ENCODE measurements at places on chromosomes 13 and 19. TPM values are rescaled to one million over a fixed set of nuclear protein-coding genes. Genes with fewer than 3 reads are reported as not detected.

PLK5 gene
- not detected for total RNA-seq

ZNF135 gene
- 5.3 TPM for total RNA-seq

- no peak for DNase-seq
Observed at GRCh38 chr13:97027162-97027554, 32.9 kb upstream of the OXGR1 start.

- DNase-seq: no peak
Observed at GRCh38 chr13:39201180-39201579, 162.9 kb downstream of the NHLRC3 start.

DNA sequence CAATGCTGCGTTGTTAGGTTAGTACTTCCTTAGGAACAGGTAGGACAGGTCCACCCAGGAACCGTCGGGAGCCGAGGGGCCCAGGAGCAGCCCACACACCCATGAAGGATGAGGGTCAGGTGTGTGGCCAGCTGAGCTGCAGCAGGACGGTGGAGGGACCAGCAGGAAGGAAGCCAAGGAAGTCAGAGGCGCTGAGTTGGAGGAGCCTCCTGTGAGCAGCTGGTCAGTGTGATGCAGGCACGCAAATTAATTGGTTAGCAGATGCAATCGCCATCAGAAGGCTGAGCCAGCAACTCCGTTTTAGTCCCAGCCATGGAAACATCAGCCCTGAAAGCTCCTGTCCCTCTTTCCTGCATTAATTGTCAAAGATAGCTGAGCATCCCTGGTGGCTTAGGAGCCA lies 114.9 kb upstream of the SOX1 start:
- peak; percentile 54 for DNase-seq

GRCh38 chr13:99484473-99484872 lies 16.8 kb upstream of the TM9SF2 start:
- no peak for DNase-seq

DNA sequence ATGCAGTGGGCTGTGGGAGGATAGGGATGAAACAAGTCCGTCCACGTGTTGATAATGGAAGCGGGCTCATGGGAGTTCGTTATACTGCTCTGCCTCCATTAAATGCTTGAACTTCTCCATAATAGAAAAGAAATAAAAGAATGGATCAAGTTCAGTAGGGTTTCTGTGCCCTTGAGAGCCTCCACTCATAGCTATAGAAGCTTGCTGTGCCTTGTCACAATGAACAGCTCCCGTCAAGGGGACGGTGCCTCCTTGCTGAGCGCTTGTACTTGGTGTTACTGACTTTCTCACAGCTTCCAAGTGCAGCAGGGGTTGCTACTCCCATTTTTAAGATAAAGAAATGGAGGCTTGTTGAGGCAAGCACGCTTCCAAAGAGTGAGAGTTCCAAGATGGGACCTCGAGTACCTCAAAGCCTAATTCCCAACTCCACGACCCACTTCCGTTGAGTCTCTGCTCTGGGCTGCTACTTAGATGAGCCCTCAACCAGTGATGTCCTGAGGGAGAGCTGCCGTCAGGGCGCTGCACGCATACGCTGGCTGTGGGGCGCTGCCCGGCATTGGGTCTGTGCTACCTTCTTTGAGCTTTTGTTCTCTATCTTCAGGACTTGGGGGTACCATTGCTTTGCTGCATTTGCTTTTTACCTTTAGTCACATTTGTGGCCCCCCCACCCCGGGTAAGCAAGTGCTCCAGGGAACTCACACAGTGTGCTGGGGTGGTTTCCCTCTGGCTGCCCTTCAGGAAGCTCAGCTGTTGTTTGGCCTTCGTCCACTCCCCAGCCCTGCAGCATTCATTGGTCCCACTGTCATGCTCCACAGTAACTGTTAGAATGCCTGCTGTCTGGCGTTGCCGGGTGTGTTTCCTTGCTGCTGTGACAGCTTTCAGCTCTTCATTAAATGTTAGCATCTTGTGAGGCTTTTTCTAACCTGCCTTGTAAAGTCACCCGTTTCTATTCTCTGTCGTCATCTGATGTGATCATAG lies 9.5 kb downstream of the SNRNP70 start:
- DNase-seq: no peak

- peak; percentile 91 for DNase-seq
Observed at GRCh38 chr19:2578901-2579677, 103.2 kb downstream of the GADD45B start.

- no peak for DNase-seq
Observed at GRCh38 chr13:109862627-109863026, 76.2 kb upstream of the IRS2 start.

DNA sequence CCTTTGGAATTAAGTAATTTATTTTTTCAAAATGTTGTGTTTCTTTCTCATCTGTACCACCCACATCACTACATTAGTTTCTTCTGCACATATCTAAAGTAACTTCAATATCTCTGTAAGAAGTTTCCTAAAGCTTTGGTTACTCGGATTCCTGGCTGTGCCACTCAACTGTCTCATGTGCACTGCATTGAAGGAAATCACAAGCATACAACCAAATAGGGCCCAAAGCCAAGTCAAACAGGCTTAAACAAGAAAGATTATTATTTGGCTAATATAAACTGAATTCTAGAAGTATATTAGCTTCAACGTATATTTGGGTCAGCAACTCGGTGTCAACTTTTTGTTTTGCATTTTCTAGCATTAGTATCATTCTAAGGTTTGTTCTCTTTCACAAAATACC lies 1647.6 kb upstream of the SPRY2 start:
- DNase-seq: no peak

DNA sequence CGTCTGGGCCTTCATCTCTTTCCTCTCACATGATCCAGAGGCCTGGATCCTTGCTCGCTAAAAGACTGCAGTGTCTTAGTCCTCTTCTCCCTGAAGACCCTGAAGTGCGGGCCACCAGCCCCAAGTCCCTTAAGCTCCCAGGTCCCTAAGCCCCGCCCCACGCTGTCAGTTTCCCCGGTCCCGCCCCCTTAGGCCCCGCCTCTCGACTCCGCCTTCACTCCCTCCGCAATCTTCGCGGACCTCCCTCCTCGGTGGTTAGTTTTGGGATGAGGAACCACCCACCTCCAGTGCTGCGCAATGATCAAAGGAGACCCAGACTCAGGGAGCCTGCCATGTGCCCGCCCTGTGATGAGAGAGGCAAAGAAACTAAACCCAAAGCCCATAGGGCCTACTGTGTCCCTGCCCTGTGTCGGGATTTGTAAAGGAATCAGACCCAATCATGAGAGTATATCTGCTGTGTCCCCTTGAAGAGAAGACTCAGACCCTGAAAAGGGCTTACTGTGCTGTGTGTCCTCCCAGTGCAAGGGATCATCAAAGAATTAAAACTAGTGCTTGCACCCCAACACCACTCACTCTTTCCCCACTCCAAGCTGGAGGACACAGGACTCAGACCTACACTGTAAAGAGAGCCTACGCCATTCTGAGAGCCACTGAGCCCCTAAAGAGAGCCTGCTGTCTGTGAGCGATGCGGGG lies 3.0 kb upstream of the COX6B1 start:
- DNase-seq: peak; percentile 92

DNA sequence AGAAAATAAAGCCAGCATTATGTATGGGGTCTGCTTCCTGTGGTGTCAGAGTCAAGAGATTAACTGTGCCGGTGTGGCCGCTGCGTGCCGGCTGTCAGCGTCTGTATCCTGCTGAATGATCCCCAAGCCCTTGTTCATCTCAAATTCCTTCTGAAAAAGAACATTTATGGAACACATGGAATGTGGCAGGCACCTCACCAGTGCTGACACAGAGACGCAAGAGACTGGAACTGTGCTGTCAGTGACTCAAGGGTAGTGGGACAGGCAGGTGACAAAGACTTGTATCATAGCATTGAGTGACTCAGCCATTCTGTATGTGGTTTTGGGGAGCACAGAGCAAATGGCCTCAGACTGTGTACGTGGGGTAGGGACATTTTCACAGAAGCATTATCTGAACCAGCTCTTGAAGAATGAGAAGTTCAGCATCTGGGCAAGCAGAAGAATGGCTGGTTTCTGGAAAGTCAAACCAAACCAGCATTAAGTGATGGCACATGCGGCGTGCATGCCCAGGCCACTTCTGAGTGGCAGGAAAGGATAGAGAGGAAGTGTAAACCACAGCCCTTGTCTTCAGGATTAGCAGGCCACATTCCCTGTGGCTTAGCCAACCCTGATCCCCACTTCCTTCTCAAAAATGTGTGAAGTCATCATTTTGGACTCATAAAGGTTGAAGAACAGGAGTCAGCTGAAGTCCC lies 54.0 kb upstream of the IRS2 start:
- DNase-seq: no peak

Data from suprapubic skin (tissue), 4 donors.